ENCODE measurements at places on chromosomes 16 and 17.
A peak's percentile ranks its signal among the peaks of the same experiment; 100 is the strongest.

DNA sequence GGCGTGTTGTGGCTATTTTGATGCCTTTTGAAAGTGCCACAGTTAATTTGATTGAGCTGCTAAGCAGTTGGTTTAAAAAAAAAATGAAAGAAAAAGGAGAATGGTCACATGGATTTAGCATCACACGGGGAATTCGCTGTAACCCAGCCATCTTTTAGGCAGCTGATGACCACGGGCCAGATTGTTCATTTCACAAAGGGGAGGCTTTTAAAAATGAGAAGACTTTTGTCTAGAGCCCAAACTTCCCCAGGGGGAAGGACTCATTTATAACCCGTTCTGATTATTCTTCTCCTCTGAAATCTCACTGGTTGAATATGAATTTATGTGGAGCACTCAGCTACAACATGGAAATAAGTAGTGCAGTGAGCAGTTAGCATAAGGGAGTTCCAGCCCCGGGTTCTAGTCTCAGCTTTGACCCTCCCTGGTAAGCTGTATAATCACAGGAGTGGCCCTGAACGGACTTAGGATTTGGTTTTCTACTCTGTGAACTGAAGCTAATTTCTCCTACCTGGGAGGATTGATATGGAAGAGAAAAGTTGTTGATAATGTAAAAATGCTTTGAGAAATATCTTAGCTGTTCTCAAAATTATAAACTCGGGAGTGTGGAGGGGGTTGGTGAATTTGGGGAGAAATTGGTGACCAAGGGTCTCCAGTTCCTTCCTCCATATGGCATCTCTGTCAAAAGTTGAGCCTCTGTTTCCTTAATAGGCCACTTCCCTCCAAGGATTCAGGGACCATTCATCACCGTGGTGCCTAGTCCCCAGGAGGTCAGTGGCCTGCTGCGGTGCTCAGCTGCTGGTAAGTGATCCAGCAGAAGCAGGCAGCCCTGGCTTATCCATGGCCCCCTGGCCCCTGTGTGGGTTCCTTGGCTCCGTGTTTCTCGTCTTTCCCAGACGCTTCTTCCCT, 76.4 kb upstream of the TBX2 start:
- no peak for DNase-seq

GRCh38 chr17:77526728-77527350, 386.1 kb downstream of the SEC14L1 start:
- no peak for DNase-seq

GRCh38 chr17:55561973-55562495, 50.8 kb upstream of the SMIM36 start:
- DNase-seq = no peak

GRCh38 chr17:78664476-78665386, 87.5 kb upstream of the DNAH17 start:
- peak; percentile 49 for DNase-seq

DNA sequence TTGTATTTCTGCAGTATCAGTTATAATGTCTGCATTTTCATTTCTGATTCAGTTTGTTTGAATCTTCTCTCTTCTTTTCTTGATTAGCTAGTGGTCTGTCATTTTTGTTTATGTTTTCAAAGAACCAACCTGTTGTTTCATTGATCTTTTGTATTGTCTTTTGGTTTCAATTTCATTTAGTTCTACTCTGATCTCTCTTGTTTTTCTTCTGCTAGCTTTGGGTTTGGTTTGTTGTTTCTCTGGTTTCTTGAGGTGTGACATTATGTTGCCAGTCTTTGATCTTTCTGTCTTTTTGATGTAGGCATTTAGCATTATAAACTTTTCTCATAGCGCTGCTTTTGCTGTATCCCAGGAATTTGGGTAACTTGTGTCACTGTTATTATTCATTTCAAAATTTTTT, 107.2 kb downstream of the PHKB start:
- no peak for DNase-seq

DNA sequence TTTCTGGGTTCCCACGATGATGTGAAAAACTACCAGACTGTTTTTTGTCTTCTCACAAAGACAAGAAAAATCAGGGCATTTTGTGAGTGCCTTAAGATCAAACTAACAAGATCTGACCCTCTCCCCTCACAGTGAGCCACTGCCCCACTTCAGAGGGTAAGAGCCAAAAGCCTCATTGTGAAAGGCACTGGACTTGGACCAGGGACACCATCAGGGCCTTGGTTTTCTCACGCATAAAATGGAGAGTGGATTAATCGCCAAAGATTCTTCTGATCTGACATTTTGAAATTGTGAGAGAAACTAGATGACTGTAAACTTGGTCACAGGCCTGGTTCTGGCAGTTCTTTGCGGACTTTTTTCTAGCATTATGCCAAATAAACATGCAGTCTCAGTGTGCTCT, 21.0 kb upstream of the ENDOV start:
- DNase-seq = no peak

DNA sequence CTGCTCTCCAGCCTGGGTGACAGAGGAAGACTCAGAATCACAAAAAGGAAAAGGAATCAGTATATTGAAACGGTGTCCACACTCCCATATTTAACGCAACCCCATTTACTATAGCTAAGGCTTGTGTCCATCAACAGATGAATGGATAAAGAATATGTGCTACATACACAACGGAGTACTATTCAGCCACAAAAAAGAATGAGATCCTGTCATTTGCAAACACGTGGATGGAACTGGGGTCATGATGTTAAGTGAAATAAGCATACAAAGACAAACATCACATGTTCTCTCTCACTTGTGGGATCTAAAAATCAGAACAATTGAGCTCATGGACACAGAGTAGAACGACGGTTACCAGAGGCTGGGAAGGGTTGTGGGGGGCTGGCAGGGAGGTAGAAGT, 55.1 kb downstream of the ZNF778 start:
- no peak for DNase-seq

DNA sequence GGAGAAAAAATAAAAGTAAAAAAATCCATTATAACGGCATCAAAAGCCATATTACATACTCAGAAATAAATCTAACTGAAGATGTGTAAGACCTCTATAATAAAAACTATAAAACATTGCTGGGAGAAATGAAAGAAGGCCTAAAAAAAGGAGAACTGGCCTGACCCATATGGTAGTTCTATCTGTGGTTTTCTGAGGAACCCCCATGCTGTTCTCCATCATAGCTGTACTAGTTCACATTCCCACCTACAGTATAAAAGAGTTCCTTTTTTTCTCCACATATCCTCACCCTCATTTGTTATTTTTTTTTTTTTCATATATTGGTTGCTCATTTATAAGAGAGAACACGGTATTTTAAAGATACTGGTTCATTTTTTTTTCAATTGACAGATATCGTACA, 191.8 kb downstream of the STX8 start:
- no peak for DNase-seq

DNA sequence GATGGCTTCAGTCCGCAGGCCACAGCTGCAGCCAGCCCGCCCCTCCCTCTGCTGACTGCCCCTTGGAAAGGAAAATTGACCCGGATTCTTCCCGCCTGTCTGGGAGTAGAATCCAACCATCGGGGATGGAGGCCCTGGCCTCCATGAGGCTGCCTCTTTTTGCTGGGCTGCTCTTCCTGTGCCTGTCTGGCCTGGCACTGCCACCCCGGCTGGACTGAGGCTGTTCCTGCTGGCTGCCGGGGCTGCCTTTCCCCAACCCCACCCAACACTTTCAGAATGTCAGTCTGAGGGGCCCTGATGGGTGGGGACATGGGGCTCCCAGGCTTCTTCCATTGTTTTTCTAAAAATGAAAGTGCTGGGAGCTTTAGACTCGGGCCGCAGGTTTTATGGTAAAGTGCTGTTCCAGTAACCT, 7.3 kb downstream of the BAHCC1 start:
- DNase-seq = no peak

- DNase-seq = no peak
These were observed 172.0 kb downstream of the AXIN2 start for GRCh38 chr17:65389426-65389825.

- DNase-seq = no peak
These were observed 2.3 kb upstream of the BAIAP3 start for GRCh38 chr16:1330931-1331711.

- DNase-seq = peak; percentile 45
These were observed 22.7 kb downstream of the GGA3 start for GRCh38 chr17:75238684-75239191.

- no peak for DNase-seq
These were observed 13.7 kb downstream of the LIMD2 start for GRCh38 chr17:63686138-63686685.

DNA sequence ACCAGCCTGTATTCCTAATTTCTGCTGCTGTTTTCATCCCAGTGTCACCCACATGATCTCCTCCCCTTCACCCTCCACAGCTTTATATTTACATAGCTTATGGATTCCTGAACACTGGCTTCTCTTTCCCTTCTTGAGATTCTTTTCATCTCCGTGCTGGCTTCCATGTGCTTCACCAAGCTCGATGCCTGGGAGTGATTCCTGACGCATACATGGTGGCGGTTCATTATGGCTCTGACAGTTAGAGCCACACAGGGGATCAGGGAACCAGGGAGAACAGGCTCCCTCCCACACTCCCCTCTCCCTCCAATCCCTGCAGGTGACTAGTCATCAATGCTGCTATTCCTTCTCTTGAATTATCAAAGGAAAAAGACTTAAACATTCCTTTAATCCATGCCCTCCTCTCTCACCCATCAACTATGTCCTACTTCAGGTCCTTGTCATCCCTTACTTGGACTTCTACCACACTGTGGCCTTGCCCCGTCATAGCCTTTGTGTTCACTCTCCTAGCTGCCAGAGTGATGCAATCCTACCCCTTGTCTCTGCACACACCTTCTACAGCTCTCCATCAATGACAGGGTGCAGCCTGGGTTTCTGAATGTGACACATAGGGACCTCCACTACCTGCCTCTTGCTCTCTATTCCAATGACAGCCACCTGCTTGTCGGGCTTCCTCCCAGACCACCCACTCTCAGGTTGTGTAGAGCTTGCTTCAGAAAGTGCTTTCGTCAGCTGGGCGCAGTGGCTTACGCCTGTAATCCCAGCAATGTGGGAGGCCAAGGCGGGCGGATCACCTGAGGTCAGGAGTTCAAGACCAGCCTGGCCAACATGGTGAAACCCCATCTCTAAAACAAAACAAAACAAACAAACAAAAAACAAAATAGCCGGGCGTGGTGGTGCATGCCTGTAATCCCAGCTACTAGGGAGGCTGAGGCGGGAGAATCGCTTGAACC, 43.6 kb downstream of the MYH13 start:
- DNase-seq = no peak

DNA sequence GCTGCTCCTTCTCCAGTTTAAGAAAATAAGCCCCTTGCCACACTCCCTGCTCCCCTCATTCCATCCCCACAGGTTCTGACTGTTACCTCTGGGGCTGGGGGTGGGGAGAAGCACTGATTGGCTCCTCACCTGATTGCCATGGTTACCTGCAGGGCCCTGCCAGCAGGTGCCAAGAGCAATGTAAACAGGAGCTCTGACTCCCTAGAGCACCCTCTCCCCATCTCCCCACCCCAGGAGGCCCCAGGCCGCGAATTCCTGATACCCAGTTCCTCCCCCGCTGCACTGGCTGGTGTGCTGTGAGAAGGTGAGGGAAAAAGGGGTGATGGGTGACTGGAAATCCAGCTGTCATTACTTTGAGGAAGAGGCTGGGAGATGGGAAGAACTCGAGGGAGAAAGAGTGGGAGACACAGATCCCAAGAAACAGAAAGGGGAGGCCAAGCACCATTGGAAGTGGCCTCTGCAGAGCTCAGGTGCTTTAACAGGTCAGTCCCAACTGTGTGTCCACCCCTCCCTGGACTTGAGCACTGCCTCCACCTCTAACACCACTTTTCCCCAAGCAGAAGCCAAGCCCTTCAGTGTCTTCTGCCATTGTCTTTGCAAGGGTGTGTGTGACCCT, 4.5 kb downstream of the PCGF2 start:
- peak; percentile 79 for DNase-seq

GRCh38 chr16:56370185-56370874, 55.0 kb downstream of the AMFR start:
- DNase-seq = no peak

DNA sequence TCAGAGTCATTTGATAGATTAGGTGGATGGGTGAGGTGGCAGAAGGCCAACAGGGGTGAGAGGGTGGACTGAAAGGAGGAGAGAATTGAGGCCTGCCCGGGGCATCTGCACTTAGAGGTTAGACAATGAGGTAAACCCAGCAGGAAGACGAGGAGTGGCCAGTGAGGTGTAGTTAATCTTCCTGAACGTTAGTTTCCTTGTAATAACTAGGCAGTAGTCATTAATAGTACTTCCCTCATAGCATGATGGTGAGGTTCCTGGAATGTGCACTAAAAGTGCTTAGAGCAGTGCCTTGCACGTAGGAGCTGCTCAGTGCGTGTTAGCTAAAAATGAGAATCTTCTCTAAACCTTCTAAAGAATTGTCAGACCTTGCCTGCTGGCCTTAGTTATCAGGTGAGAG, 13.5 kb upstream of the KSR1 start:
- no peak for DNase-seq

DNA sequence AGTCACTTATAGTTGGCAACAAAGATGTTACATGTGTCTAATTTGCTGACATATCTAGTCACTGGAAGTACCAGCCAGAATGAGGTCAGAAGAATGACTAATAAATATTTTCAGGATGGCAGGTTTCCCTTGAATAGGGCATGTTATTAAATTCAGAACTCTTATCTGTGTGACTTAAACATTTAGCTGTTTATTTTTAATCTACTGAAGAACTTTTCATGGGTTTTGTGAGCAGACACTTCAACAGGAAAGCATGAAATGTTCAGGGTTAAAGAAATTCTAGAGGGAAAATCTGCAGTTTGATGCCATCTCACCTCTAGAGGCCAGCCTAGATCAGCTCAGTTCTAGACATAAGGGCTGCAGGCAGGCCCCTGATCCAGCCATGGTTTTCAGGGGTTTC, 13.2 kb downstream of the JPT2 start:
- DNase-seq = no peak

GRCh38 chr17:2704890-2705248, 6.7 kb downstream of the CLUH start:
- no peak for DNase-seq

GRCh38 chr17:72104164-72104862, 16.5 kb upstream of the SOX9 start:
- DNase-seq = no peak

DNA sequence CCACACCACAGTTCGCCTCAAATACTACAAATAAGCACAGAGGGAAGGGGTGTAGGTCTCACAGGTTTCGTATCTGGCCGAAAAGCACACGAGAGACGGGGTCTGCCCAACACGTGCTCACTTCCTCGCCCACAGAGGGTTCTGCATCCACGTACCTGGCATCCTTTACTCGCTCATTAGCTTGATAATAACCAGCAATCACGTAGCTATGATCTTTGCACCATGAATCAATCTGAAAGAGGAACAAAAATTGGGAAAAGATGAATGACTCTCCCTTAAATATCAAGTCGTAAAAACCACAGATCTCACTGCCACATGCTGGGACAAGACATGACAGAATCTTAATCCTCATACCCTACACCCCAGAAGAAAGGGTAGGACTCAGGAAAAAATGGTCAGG, 10.5 kb downstream of the EMC8 start:
- no peak for DNase-seq

DNA sequence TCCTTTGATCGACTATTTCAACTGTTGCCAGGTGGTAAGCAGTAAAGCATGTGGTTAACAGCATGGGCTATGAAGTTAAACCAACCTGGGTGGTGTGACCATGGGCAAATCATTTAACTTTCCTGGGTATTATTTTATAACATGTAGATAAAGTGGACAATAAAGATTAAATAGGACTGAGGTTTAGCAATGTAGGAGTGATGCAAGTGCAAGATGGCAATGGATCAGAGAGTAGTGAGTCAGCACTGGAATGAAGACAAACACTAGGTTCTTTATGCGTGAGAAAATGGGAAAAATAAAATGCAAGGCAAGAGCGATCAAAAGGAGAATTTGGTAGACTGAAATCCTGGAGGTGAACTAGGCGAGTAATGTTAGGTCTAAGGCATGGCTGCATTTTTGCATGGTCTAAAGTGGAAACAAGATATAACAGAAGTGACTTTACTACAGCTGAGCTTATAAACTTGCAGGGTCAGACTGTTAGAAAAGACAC, 222.4 kb upstream of the AXIN2 start:
- DNase-seq = no peak
